ENCODE measurements at places on chromosomes 13 and 19. TPM values are rescaled to one million over a fixed set of nuclear protein-coding genes. Genes with fewer than 3 reads are reported as not detected.

CRX gene
- total RNA-seq: 0.72 TPM

DNA sequence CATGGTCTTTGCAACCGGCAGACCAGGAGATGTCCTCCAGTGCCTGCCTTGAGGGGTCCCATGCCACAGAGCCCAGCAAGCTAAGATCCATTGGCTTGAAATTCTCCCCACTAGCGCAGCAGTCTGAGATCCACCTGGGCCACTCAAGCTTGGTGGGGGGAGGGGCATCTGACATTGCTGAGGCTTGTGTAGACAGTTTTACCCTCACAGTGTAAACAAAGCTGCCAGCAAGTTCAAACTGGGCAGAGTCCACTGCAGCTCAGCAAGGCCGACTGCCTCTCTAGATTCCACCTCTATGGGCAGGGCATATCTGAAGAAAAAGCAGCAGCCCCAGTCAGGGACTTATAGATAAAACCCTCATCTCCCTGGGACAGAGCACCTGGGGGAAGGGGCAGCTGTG lies 32.0 kb upstream of the ITM2B start:
- no peaks in the 10 kb centered on the region for H3K36me3 ChIP-seq
- no peaks in the 10 kb centered on the region for H3K27me3 ChIP-seq
- no peak overlapping the region for H3K4me3 ChIP-seq
- no peak overlapping the region for H3K27ac ChIP-seq
- no peak for DNase-seq
- no peaks in the 10 kb centered on the region for H3K4me1 ChIP-seq

DNA sequence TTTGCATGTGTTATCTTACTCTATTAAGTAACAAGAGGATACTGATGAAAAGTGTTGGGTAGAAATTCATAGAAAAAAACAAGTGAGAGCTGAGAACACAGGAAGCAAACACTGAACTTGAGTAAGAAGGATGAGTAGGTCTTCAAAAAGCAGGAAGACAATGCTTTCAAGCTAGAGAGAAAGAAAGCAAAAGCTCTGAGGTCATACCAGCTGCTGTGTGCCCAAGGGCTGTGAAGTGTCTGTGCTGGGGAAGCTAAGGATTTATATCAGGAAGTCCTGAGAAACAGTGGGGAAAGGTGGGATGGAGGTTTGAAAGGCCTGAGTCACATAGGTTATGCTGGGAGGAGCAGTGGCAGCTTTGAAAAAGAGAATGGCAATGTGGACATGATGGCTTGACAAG lies 145.5 kb upstream of the MAB21L1 start:
- no peaks in the 10 kb centered on the region for H3K36me3 ChIP-seq
- H3K4me3 ChIP-seq: peak overlapping the region; percentile 43
- H3K27ac ChIP-seq: no peak overlapping the region
- DNase-seq: peak; percentile 65

DNA sequence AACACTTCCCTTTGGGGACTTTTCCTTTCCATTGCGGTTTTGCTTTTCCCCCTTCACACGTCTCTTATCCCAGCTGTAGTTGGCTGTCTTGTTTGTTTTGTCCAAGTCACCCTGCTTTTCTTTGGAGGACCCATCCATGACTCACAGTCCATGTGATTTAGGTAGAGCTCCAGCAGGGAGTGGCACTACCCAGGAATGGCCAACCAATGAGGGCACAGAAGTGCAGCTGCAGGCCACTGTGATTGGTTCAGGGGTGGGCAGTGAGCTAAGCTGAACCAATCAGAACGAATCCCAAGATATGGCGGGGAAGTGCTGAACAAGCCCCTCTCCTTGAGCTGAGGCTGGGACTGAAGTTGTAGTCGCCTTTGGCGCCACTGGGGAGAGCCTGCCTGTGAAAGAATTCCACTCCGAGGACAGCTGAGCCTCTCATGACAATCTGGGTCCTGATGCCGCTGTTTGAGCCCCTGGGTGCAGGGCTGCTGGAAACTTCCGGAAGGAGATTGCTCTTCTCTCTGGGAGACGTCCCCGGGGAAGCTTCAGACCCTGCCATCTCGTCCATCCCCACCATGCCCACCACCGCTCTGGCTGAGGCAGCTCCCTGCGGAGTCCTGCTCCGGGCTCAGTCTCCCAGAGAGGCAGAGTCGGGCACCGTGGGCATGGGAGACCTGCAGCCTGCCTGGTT lies 62.9 kb upstream of the URI1 start:
- no peaks in the 10 kb centered on the region for H3K36me3 ChIP-seq
- H3K27me3 ChIP-seq: no peaks in the 10 kb centered on the region
- no peak overlapping the region for H3K27ac ChIP-seq
- H3K4me1 ChIP-seq: no peaks in the 10 kb centered on the region
- DNase-seq: peak; percentile 79

- no peak overlapping the region for H3K4me3 ChIP-seq
- H3K4me1 ChIP-seq: no peaks in the 10 kb centered on the region
- H3K27ac ChIP-seq: no peak overlapping the region
- DNase-seq: no peak
- no peaks in the 10 kb centered on the region for H3K36me3 ChIP-seq
Measured at GRCh38 chr19:3945838-3946237, 13.0 kb downstream of the NMRK2 start.

- no peaks in the 10 kb centered on the region for H3K36me3 ChIP-seq
- no peak overlapping the region for H3K27ac ChIP-seq
- H3K4me1 ChIP-seq: no peaks in the 10 kb centered on the region
- no peaks in the 10 kb centered on the region for H3K27me3 ChIP-seq
- no peak for DNase-seq
Measured at GRCh38 chr19:1080360-1081161, 13.6 kb downstream of the ARHGAP45 start.

GRCh38 chr19:38003438-38004185 lies 96.6 kb downstream of the SIPA1L3 start:
- H3K36me3 ChIP-seq: no peaks in the 10 kb centered on the region
- peak; percentile 81 for DNase-seq
- peaks cover 2% of the 10 kb centered on the region for H3K4me1 ChIP-seq
- no peaks in the 10 kb centered on the region for H3K27me3 ChIP-seq
- H3K27ac ChIP-seq: peak overlapping the region; percentile 98
- H3K4me3 ChIP-seq: peak overlapping the region; percentile 69

DNA sequence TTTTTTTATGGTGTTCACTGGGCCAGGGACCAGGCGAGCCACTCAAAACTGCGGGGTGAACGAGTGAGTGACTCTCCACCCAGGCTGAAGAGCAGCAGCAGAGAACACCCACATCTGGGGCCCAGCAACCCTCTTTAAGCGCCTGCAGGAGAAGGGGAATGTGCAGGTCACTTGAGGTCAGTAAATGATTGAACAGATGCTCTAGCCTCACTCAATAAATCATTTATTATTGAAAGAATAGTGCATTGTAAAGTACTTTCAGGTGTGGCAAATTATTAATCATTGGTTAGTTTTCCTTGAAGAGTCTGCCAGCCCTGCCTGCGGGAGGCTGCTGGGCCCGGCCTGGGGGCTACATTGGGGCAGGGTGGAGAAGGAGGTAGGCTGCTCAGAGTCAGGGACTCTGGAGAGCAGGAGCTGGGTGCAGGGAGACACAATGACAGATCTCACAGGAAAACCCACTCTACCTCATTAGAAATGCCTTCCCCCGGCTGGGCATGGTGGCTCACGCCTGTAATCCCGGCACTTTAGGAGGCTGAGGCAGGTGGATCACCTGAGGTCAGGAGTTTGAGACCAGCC lies 42.5 kb downstream of the ABCC4 start:
- H3K27ac ChIP-seq: no peak overlapping the region
- H3K36me3 ChIP-seq: peaks cover 8% of the 10 kb centered on the region
- DNase-seq: no peak
- H3K4me3 ChIP-seq: no peak overlapping the region
- peaks cover 19% of the 10 kb centered on the region for H3K4me1 ChIP-seq

DNA sequence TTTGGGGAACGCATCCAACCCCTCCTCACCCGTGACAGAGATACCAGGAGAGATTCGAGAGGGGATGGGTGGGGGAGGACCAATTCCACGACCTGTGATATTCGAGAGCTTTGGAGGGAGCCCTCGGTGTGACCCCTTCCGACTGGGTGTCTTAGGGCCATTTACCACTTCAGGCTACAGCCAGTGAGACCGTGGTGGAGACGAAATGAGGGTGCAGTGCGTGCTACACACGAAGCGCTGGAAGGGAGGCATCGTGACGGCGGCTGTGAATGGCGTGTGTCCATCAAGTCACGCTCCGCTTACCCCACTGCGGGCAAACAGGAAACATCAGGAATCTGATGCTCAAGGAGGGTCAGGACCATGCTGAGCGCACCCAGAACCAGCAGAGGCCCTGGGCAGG lies 10.4 kb downstream of the CTU1 start:
- H3K4me3 ChIP-seq: no peak overlapping the region
- DNase-seq: no peak
- H3K27ac ChIP-seq: no peak overlapping the region
- no peaks in the 10 kb centered on the region for H3K27me3 ChIP-seq

GRCh38 chr13:97264663-97265062 lies 42.5 kb downstream of the MBNL2 start:
- no peak for DNase-seq
- H3K4me3 ChIP-seq: no peak overlapping the region
- no peaks in the 10 kb centered on the region for H3K36me3 ChIP-seq
- H3K27me3 ChIP-seq: no peaks in the 10 kb centered on the region

DNA sequence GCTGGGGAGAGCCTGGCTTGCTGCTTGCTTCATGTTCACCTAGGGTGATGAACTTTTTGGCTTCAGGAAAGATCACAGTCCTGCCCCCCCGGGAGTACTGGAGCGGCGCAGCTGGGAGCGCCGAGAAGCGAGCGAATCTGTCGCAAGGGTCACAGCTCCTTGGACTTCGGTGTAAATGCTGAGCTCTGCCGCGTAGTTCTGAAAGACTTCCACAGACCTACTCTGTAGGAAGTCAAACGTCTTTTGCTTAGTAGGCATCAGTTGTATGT lies 2.7 kb downstream of the ING1 start:
- peak overlapping the region; percentile 89 for H3K4me3 ChIP-seq
- H3K27me3 ChIP-seq: no peaks in the 10 kb centered on the region
- no peak for DNase-seq
- H3K27ac ChIP-seq: no peak overlapping the region
- no peaks in the 10 kb centered on the region for H3K4me1 ChIP-seq

GRCh38 chr19:8607386-8607785 lies 3.1 kb downstream of the ADAMTS10 start:
- no peak overlapping the region for H3K4me3 ChIP-seq
- no peaks in the 10 kb centered on the region for H3K4me1 ChIP-seq
- no peak overlapping the region for H3K27ac ChIP-seq
- no peak for DNase-seq
- peaks cover 10% of the 10 kb centered on the region for H3K36me3 ChIP-seq

- no peaks in the 10 kb centered on the region for H3K36me3 ChIP-seq
- peaks cover 19% of the 10 kb centered on the region for H3K4me1 ChIP-seq
- no peaks in the 10 kb centered on the region for H3K27me3 ChIP-seq
- DNase-seq: no peak
Measured at GRCh38 chr13:91203430-91203829, 144.1 kb upstream of the MIR17HG start.

- H3K36me3 ChIP-seq: no peaks in the 10 kb centered on the region
- H3K4me3 ChIP-seq: no peak overlapping the region
- no peaks in the 10 kb centered on the region for H3K27me3 ChIP-seq
- no peak overlapping the region for H3K27ac ChIP-seq
- no peak for DNase-seq
Measured at GRCh38 chr19:38049105-38049649, 142.2 kb downstream of the SIPA1L3 start.

DHDH gene
- 1.7 TPM for total RNA-seq

DNA sequence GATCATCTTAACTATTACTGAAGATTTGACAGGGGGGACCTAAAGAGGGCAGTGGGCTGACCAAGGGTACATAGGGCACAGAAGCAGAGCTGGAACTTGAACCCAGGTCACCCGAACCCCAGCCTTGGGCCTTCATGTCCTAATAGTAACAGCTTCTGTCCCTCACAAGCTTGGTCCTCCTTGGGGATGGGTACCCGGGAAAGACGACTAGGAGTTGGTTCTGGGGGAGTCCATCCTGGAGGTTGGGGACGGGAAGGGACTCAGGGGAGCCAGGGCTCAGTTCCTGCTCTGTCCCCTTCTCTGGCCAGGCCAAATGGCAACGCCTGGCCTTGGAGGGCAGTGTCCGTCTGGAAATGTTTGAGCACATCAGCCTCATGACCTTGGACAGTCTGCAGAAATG lies 39.6 kb upstream of the CYP4F8 start:
- H3K4me1 ChIP-seq: no peaks in the 10 kb centered on the region
- no peak overlapping the region for H3K27ac ChIP-seq
- DNase-seq: no peak
- no peaks in the 10 kb centered on the region for H3K27me3 ChIP-seq
- H3K4me3 ChIP-seq: no peak overlapping the region

DNA sequence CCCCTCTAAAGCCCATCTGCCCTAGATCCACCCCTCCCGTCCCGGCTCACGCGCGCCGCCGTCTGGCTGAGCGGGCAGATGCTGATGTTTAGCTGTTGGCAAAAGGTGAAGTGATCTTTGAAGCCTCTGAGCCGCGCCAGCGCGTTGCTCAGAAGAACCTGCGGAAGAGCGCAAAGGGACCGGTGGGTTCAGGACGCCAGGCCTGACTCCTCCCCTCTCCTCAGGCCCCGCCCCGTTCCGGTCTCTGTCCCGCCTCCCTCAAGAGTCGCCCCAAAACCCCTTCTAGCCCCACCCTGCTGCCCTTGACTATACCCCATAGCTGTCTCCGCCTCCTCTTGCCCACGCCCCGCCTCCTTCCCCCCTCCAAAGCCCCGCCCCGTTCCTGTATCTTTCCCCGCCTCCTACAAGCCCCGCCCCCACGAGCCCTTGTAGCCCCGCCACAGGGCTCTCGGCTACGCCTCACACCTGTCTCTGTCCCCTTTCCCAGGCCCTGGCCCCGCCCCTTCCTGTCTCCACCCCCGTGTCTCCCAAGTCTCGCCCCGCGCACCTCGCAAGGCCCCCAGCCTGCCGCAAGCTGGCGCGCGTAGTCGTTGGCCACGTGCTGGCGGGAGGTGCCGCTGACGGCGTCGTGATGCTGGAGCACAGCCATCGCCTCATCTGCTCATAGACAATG lies 9.5 kb downstream of the MAN2B1 start:
- H3K27ac ChIP-seq: no peak overlapping the region
- no peaks in the 10 kb centered on the region for H3K4me1 ChIP-seq
- H3K4me3 ChIP-seq: no peak overlapping the region
- peaks cover 47% of the 10 kb centered on the region for H3K36me3 ChIP-seq
- H3K27me3 ChIP-seq: no peaks in the 10 kb centered on the region

DNA sequence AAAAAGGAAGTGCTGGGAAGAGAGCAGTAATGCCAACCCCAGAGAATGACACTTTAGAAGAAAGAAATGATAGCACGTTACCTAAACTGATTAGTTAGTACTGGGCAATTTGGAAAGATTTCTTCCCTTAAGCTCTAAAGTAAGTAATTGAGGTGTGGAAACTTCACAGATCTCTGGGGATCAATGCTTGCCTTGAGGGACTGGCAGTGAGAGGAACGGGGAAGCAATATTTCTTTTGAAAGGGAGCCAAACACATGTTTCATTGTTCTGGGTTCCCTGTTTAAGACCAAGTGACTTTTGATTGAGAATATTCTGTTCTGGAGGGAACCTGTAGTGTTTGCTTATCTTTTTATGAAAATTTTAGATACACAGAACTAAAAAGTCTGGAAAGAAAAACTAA lies 190.5 kb downstream of the NDFIP2 start:
- no peak overlapping the region for H3K4me3 ChIP-seq
- H3K27me3 ChIP-seq: no peaks in the 10 kb centered on the region
- H3K36me3 ChIP-seq: no peaks in the 10 kb centered on the region
- no peak overlapping the region for H3K27ac ChIP-seq
- no peaks in the 10 kb centered on the region for H3K4me1 ChIP-seq

DZIP1 gene
- total RNA-seq: 36.2 TPM
